ENCODE measurements at places on chromosomes 1 and 21.

GRCh38 chr1:27438621-27439061 is 46.2 kb downstream of the GPR3 start:
- DNase-seq, result no peak

- no peak for DNase-seq
These were observed 334.4 kb downstream of the DSCAM start for GRCh38 chr21:40512590-40512989.

DNA sequence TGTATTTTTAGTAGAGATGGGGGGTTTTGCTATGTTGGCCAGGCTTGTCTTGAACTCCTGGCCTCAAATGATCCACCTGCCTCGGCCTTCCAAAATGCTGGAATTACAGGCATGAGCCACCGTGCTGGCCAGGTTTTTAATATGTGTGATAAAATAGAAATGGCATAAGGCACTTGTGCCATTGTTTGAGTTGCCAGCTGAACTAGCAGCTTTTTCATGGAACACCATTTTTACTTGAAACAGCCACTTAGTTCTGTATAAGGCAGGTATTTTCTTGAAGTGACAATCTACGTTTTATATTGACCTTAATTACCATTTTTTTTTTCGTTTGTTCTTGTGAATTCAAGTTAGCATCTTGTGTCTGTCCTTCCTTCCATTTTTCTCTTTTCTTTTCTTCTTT is 28.3 kb downstream of the MTF2 start:
- DNase-seq, result no peak

- DNase-seq, result no peak
These were observed 32.2 kb downstream of the SLC30A7 start for GRCh38 chr1:100928128-100928527.

DNA sequence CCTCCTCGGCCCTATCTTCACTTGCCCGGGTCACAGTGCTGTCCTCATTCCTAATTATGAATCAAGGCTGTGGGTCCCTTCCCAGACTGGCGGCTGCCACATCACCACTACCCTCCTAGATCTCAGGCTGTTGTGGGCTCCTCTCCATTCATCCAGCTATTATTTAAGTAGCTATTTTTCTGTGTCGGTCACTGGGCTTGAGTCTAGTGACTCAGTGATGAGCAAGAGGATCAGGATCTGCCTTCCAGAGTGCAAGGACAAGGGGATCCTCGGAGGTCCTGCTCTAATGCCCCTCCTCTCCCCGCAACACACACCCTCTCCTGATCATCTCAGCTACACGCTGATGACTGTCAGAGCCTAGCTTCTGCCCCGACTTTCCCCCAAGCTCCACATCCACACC is 34.1 kb downstream of the CDCP2 start:
- DNase-seq, result no peak

DNA sequence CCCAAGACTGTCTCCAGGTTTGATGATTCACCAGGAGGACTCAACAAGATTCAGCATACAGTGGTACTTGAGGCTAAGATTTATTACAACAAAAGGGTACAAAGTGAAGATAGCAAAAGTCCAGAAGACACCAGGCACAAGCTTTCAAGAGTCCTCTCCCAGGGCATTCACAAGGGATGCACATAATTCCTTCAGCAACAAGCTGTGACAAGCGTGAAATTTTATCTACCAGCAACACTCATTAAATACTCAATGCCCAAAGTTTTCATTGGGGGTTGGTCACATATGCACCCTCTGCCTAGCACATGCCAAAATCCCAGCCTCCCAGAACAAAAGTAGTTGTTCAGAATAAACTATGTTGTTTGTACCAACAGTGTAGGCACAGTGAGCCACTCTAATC is 62.3 kb downstream of the PRKACB start:
- DNase-seq, result no peak

- DNase-seq, result no peak
These were observed 3.2 kb downstream of the GPATCH4 start for GRCh38 chr1:156598125-156598524.

- DNase-seq, result no peak
These were observed 3.0 kb upstream of the MAN1A2 start for GRCh38 chr1:117364240-117364639.

- DNase-seq, result no peak
These were observed 27.8 kb downstream of the DMAP1 start for GRCh38 chr1:44240802-44241671.

GRCh38 chr1:30966690-30967369 is 58.3 kb upstream of the SDC3 start:
- DNase-seq, result no peak

DNA sequence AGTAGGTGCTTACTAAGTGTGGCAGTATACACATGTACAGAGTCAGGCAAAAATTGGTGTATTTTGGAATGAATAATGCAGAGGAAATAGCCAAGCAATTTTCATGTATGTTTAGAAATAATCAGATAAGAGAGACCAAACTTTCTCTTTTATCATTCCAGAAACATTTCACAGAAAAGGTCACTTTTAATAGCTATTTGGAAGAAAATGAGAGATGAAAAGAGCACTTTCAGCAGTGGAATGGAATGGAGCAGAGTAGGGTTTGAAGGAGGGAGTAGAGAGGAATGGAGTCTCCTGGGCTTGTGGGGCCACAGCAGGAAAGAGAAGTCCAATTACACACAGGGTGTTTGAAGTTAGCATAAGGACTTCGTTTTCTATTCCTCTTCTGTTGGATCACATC is 48.8 kb upstream of the GJA5 start:
- DNase-seq, result no peak

- DNase-seq, result no peak
These were observed 48.5 kb downstream of the BRINP3 start for GRCh38 chr1:190429141-190429540.

DNA sequence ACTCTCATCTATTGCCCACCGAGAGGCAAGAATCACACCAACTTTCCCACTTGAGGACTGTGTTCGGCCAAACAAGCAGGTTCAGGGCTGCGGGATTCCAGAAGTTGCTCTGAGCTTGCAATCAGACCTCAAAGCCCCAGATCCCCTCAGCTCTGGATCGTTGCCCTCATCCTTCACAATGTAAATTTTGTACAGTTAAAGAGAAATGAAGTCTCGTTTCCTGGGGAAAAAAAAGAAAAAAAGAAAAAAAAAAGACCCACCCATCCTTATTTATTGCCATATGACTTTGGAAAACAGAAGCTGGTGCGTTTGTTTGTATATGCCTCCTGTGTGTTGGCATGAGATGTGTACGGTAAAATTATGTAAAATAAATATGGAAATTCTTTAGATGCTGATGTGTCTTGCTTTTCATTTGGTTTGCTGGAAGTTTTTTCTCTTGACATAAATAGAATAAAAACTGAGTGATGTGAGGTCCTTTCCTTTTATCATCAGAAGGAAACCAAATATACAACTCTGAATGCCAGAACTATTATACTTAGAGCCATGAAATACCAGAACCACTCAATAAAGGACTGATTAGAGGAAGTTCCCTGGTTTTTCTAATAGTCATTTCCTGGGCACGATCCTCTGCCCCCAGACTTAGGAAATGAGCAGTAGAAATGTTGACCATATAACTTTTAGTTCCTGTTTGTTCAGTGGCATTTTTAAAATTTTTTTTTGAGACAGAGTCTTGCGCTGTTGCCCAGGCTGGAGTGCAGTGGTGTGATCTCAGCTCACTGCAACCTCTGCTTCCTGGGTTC is 48.7 kb downstream of the LHX4 start:
- DNase-seq, result no peak
